ENCODE measurements at places on chromosomes 7 and 10.

DNA sequence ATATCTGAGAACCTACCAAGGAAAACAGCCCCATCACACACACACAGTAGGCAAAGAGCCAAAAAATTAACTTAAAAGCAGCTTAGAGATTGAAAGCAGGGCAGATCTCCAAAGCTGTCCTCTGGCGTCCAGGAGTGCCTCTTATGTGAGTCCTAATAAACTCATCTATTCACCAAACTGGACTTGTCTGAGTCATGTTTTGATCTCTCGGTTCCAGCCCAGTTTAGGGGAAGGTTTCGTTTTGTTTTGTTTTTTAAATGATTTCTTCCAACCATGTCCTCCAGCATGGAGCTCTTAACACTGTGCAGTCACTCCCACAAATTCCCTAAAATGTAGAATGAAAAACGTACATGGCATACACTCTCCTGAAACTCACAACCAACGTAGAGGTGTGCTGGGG lies 6.7 kb upstream of the PRSS37 start:
- no peak for DNase-seq

- DNase-seq, result no peak
Observed at GRCh38 chr7:137304624-137305235, 38.8 kb downstream of the PTN start.

DNA sequence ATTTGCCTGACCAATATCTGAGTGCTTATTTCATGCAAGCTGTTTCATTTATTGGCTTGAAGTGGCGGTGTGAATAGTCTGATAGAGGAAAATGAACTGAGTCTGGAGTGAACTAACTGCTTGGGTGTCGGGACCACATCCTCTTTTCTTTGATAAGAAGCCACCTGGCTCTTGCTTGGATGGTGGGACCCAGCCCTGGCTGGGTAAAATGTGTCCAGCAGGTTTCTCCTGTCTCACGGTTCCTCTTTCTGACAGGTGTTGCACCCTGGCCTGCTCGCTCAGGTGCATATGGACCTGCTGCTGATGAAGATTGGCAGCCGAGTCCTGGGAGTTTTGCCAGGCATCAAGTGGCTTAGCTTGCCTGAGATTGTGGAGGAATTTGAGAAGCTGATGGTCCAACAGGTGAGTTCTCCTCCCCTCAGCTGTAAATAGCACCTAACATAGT lies 1.6 kb downstream of the ADCK2 start:
- DNase-seq, result no peak

DNA sequence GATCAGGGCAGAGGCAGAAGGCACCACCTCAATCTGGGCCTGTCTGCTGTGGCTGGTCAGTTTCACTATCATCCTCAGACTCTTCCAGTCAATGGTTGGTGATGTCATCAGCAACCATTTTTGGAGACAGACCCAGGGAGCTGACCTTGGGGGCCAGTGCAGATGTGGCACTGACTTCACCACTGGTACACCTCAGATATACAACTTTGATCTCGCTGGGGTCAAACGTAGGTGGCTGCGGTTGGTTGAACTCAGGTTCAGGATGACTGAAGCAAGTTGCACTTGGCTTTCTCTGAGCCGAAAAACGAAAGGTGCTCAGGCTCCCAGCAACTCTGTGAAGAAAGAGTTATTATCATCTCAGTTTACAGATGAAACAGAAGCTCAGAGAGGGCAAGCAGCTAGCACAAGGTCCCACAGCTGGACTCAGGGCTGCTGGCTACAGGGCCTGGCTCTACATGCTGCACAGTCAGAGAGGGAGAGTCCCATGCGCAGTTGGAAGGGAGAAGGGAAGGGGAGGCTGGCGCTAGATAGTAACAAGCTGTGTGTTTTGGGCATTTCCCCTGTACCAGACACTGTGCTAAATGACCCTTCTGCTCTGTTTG lies 27.2 kb downstream of the ANKRD16 start:
- DNase-seq, result no peak

DNA sequence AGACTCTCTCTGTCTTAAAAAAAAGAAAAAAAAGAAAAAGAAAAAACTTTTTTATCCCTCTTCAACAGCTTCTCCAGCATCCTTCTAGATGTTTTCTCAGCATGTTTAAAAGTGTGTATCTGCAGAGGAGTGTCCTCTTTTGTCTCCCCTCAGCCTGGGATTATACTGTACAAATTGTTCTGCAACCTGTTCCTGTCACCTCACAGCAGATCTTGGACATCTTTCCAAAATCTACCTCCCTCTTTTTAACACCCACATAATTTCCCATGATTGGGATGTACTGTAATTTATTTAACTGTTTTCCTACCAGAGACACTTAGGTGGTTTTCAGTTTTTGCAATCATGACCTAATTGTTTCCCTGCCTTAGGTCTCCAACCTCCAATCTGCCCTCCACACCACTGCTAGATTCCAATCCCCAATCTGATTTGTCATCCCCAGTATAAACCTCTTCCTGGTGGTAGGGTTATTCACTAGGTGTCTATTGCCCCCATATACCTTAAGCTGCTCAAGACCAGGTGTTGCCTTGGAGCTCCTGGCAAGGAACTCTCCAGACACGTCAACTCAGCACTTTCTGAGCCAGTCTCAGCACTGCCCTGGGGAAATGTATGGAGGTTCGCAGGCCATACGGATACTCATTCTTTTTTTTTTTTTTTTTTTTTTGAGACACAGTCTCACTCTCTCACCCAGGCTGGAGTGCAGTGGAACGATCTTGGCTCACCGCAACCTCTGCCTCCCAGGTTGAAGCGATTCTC lies 17.6 kb upstream of the DDIT4 start:
- no peak for DNase-seq

- no peak for DNase-seq
Observed at GRCh38 chr10:28331066-28331465, 28.2 kb upstream of the MPP7 start.

- no peak for DNase-seq
Observed at GRCh38 chr10:47454008-47454779, 29.7 kb downstream of the ANXA8 start.

DNA sequence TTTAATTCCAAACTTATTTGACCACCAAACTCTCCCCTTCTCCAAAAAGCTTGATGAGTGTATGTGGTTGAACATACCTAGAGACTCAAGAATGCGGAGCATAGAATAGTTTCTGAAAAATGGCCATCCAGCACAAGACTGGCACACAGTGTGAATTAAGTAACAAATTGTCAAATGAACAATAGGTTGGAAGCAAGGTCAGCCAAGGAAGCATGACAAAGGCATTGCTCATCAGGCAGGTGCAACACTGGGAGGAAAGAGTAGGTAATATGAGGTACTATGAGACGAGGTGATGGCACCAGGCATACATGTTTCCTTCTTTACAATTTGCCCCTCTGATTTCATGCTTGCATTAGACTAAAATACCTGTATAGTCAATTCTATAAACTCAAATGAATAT lies 73.7 kb downstream of the DKK1 start:
- no peak for DNase-seq
